Stimulated activated CD8-positive, alpha-beta memory T cell treated with anti-CD3 and anti-CD28 coated beads, Interleukin-7, amount 100 ng/mL, for 48 hours (primary cell): ENCODE measurements at places on chromosomes 4 and X.

DNA sequence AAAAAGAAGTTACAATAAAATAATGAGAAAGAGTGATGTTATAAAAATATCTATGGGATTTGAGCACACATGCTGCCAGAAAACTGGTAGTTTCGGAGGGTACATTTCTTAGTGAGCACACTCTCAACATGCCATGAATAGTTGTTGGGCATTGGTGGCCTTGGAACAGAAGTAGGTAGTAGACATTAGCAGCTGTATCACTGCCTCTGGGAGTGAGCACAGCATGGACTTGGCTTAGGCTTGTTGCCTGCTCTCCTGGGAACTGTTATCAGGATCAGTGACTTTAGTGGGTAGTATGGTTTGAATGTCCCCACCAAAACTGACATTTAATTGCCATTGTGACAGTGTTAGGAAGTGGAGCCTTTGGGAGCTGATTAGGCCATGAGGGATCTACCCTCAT is 13.3 kb upstream of the PDLIM3 start:
- no peak for DNase-seq

DNA sequence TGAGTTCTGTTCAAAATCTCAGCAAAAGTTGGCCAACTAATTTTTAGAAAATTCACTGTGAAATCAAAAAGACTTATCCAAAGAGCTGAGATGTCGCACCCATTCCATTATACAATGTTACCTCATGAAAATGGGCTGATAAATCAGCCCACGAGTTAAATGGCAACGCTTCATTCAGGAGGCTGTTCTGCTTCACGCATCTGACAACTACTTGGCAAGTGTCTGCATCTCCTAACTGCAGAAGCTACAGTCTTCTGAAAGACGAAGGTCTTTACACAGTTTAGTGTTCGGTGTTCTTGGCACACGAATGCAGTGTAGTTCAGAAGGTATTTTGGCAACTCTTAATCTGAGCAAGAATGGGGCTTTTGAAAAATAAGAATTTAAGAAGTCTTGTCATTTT is 166.6 kb upstream of the DKK2 start:
- DNase-seq: no peak

GRCh38 chr4:80006935-80007744 is 65.9 kb downstream of the ANTXR2 start:
- no peak for DNase-seq

DNA sequence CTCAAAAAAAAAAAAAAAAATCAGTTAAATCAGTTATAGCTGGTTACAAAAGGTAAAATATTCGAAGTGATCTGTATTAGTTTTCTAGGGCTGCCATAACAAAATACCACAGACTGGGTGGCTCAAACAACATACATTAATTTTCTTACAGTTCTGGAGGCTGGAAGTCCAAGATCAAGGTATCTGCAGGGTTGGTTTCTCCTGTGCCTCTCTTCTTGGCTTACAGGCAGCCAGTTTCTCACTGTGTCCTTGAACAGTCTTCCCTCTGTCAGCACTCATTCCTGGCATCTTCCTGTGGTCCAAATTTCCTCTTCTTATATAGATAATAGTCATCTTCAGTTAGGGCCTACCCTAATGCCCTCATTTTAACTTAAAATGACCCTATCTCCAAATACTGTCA is 239.9 kb downstream of the MGST2 start:
- no peak for DNase-seq

GRCh38 chr4:112370466-112370865 is 73.3 kb downstream of the ALPK1 start:
- DNase-seq: no peak

DNA sequence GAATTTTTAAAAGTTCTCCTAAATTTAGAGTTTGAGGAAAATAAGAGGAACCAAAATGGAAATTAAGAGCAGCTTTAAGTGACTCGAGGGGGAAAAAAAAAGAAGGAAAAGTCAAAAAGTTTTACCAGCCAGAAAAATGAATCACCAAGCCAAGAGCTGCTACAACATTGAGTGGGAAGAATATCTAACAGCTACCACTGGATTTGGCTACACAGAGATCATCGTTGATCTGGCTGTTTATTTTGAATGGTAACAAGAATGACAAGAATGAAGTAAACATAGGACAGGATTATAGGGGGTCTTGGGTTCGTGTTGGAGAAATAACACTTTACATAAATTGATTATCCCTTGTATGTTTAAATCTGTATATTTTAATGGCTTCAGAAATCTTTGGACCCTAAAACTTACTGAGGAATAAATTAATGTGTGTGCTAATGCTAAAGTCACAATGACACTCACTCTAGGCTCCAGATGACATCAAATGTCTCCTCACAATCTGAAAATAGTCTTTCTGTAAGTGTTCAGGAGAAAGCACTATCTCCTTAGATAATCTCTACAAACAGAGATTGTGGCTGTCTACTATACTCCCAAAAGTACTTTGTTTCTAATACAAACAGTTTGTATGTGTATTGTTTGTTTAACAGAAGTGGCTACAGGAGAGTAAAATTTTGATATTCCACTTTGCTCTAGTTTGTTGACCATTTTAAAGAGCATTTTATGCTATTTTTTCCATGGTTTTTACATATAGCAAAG is 3.1 kb upstream of the CSN3 start:
- no peak for DNase-seq
